ENCODE measurements at places on chromosomes 6 and 20.

GRCh38 chr6:15524861-15525401 is 137.9 kb downstream of the DTNBP1 start:
- DNase-seq = no peak

DNA sequence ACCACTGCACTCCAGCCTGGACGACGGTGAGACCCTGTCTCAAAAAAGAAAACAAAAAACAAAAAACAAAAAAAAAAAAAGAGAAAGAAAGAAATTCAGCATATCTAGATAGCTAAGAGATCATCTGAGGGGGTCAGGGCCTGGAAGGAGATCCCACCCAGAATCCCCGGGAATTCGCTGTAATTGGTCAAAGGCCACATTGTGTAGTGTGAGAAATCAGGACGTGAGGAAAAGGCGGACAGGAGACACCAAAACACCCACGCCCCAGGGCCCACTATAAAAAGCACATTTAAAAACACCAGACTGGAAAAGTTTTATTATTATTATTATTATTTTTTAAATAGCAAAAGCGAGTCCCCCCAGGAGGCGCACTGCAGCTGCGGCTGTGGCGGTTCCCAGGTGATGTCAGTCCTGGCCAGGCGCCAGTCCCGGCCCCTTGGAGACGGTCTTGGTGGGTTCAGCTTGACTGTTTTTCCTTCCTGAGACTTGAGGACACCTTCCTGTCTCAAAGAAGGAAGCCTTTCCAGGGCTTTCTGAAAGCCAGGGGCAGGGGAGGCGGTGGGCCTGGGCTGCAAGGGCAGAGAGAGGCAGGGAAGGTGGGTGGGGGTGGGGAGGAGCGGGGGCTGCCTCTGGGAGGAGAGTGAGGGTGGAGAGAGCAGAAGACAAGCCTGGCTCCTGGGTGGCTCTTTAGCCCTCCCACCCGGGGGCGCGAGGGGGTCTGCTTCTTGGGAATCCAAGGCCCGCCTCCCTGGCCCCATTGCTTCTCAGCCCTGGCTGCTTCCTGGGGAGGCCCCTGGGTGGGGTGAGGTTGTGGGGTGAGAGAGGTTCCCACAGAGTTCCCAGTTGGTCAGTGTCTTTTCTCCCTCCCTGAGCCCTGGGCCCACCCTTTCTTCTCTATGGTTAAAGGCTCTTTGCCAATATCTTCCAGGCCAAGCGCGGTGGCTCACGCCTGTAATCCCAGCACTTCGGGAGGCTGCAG is 14.5 kb downstream of the TCF15 start:
- DNase-seq = no peak

DNA sequence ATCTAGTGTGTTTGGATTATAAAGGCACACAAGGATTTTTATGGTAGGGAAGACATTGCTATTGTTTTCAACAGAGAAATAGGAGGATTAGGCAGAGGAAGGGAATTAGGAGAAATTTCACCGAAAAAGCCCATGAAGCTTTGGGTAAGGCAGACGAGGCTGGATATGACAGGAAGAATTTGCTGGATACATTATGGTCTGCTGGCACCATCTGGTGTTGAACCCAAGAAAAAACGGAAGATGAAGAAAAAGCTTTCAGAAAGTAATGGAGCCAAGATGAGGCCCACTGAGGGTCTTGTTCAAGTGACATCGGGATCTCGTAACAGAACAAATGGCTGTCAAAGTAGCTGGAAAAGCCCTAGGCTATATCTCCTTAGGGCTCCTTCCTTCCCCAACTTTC is 56.5 kb downstream of the OR2J2 start:
- DNase-seq = no peak

- DNase-seq = peak; percentile 2
These were observed 306.4 kb downstream of the CD83 start for GRCh38 chr6:14423955-14424354.

DNA sequence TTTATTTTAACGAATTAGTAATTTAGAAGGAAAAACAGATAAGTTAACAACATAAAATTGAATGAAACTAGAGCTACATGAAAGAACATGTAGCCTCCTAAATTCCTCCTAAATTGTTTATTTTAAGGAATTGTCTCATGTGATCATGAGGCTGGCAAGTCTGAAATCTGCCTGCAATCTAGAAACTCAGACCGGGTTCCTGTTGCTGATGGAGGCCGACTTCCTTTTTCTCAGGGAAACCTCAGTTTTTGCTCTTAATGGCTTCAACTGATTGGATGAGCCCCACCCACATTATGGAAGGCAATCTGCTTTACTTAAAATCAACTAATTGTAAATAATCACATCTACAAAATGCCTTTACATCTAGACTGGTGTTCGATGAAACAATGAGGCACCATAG is 267.6 kb upstream of the PRND start:
- DNase-seq = no peak

DNA sequence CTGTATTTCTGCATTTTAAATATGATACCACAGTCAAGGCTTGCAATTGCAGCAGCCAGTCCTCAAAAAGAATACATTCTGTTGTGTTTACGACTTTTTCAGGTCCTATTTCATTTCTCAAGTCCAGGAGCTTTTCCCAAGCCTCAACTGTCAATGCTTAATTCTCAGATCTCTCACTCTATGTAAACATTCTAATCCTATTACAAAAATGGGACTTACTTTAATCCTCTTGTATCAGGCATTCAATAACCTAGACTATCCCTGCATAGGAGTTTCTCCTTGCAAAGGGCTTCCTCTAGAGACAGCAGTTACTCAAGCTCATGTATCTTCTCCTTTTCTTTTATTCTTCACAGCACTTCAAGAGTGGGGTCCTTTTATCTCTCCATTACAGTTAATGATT is 1293.0 kb downstream of the GRIK2 start:
- DNase-seq = no peak

- DNase-seq = no peak
These were observed 96.8 kb downstream of the HIVEP2 start for GRCh38 chr6:142848156-142848555.

GRCh38 chr20:19522071-19522801 is 235.8 kb upstream of the RIN2 start:
- DNase-seq = no peak

DNA sequence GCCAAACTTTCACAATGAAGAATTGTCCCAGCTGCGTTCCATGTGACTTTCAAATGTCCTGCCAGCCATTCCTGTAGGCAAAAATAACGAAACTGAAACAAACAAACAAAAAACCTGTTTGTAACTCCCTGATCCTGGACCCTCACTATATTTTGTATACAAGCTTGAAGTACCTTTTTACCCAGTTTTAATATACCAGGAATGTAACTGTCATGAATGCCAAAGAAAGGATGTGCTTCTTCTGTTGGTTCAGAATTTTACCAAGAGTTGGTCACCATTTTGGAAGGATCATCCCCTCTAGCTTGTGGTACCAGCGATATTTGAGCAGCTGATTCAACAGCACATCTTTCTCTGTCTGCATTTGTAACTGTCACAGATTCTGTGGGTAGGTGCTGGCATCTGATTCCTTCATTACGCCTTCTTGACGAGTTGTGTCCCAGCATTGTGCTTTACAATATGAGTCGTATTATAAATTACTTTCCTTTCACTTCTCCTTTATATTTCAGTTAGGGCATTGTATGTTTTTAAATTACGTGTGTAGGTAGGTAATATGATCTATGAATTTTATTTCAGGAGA is 93.9 kb downstream of the DLGAP4 start:
- DNase-seq = no peak

- no peak for DNase-seq
These were observed 11.0 kb downstream of the SMPDL3A start for GRCh38 chr6:122799916-122800686.

DNA sequence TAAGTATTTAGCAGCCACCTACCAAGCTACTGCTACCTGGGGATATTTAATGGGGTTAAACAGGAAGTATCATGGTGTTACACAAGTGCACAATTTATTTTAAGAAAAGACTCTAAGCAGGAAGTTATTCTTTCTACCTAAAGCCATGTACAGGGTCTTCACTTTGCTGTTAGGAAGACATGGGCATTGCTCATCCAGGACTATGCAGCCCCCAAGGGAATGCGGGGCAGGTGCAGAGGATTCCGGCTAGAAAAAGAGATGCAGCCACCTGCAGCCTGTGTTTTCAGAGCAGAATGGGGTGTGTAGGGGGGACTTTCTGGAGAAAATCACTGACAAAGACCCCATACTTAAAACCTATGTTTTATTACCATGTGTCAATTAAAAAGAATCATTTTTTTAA is 399.1 kb upstream of the NOX3 start:
- no peak for DNase-seq

GRCh38 chr6:29425075-29425474 is 10.3 kb downstream of the OR12D1 start:
- no peak for DNase-seq

GRCh38 chr6:106511288-106512047 is 117.8 kb downstream of the RTN4IP1 start:
- no peak for DNase-seq

DNA sequence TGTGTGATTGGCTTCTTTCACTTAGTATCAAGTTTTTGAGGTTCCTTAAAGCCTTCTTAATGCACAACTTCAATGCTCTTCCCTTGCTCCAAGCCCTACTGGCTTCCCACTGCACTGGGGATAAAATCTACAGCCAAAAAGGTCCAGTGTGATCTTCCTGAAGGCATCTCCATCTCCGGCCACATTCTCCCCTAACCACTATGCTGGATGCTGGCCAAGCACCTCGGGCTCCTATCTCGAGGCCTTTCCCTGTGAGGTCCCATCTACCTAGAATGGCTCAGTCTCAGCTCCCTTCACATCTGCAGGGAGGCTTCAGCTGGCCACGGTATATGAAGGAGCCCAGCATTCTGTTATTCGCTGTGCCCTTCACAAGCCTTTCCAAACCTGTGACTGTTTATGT is 48.1 kb downstream of the CNKSR3 start:
- DNase-seq = no peak

DNA sequence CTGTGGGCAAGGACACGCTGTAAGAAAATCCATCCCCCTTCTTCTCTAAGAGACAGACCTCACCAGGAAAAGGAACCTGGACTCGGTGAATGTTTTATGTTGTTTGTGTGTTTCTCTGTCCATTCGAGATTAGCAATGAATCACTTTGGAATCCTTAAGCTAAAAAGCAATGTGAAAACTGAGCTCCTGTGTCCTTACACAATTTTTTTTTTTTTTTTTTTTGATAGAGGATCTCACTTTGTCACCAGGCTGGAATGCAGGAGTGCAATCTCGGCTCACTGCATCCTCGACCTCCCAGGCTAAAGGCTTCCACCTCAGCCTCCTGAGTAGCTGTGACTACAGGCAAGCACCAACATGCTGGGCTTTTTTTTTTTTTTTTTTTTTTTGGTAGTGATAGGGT is 32.1 kb downstream of the BFSP1 start:
- no peak for DNase-seq

GRCh38 chr20:31740208-31740607 is 1.1 kb downstream of the TPX2 start:
- DNase-seq = no peak

DNA sequence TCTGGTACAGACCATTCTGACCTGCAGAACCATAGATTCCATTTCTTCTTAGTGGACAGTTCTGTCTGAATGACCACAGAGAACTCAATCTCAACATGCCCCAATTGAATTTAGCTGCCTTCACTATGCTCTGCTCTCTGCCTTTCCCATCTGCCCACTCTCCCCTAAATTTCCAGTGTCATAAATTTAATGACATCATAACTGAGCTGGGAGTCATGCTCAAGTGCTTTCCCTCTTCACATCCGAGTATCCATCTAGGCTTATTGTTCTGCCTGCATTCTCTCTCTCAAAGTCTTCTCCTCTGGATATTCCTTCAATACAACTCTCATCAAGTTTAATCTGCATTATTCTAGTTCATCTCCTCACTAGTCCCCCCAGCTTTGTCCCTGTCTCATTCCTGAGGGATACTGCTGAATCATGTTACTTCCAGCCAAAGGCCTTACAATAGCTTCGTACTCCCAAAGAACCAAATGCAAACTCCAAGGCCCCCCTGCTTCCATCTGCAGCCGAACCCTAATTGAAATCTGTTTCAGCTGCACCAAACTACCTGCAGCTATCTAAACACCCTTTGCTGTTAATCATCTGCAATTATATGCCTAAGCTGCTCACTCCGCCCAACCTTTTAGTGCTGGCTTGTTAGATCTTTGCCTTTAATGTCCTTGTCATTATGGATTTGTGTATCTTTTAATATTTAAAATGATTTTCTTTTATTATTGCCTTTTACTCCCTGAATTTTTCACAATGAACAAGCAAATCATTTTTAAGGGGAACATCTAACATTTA is 46.1 kb downstream of the SLC35B3 start:
- no peak for DNase-seq

DNA sequence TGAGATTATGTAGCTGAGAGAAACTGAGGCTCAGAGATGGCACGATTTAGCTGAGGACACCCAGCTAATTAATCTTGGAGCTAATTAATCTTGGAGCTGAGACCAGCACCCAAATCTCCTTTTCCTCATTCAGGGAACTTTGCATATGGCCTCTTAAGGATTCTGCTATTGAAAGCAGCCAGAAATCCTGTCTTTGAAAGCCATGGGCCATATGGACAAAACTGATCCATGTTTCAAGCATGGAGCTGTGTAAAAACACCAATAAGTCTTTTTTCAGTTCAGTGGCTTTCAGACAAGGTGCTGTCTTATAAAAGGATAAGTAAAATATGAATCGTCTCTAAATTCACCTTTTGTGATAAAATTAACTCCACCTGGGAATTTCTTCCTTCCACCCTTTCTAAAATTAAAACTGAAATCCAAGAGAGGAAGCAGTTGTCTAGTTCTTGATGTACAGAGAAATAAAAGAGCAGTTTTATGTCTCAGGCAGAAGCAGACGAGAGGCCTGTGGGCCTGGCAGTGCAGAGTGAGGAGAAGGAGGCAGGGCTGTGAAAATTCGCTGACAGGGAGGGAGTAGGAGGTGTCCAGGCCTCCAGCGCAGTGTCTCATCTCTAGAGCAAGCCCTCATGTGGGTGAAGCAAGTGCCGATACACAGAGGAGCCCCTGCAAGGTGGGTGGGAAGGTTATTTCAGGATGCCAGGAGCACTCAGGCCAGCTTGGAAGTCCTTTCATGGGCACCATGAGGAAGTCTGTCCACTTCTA is 266.9 kb downstream of the UST start:
- no peak for DNase-seq

- DNase-seq = no peak
These were observed 205.8 kb downstream of the TRDN start for GRCh38 chr6:123430970-123431369.

DNA sequence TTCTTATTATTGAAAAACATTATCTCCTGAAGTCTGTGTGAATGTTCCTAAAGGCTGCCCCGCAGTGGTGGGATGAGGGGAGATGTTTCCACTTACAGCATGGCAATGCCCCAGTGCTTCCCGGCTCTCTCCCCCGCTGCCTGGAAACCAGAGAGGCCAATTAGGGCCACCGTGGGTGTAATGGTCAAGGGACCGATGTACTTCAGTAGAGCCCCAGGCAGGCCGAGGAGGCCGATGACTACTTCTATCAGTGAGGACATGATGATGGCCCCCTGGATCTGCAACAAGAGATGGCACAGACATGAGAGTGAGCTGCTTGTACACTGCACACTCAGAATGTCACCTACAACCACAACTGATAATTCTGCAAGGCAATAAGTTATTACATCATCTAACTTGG is 117.8 kb downstream of the SLC23A2 start:
- DNase-seq = no peak

GRCh38 chr6:136571496-136571895 is 21.3 kb upstream of the MAP7 start:
- no peak for DNase-seq

GRCh38 chr20:6703047-6703446 is 64.4 kb upstream of the BMP2 start:
- no peak for DNase-seq

GRCh38 chr6:10531503-10531902 is 10.4 kb downstream of the GCNT2 start:
- DNase-seq = no peak

Measured in activated CD4-positive, alpha-beta T cell treated with anti-CD3 and anti-CD28 coated beads, Interleukin-2, amount 50 U/mL, for 24 hours (primary cell).